BE2C (cell line): ENCODE measurements at places on chromosomes 13 and 19.
A peak's percentile ranks its signal among the peaks of the same experiment; 100 is the strongest.

DNA sequence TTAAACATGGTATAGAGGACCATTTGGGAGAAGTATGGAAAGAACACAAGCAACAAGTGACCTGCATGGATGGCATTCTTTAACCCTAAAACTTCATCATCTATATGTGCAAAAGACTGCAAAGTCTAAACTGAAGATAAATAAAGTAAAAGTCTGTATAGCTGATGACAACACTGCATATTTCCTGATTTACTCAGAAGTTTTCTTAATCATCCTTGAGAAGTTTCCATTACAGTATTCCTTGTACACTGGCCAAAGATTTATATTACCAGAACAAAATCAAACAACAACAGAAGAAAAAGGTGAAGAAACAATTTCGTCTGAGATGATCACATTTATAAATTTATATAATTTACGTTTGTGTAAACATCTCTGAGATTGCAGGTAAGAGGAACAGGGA, 805.7 kb downstream of the PCDH9 start:
- no peak for DNase-seq

GRCh38 chr19:10231612-10232228, 589 bp upstream of the S1PR2 start:
- no peak for DNase-seq

- DNase-seq, result no peak
These were observed 34.0 kb downstream of the SERPINE3 start for GRCh38 chr13:51373451-51373850.

GRCh38 chr13:26460648-26461047, 96.8 kb upstream of the WASF3 start:
- DNase-seq, result peak; percentile 48

DNA sequence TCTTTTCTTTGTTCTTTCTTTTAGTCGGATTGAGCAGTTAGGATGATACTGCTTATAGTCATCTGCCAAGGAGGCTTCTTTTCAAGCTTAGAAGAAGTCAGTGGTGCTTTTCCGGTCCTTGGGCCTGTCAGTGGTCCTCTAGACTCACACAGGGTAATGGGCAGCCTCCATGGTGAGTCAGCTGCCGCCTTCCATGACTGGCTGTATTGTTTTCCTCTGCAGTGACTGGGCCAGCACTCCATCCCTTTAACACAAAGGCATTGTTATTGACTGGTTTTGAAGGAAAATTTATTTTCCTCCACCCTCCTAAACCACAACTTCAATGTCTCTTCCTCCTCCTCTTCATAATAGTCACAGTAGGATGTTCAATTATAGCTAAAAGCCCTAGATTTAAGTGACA, 47.1 kb upstream of the CNMD start:
- DNase-seq, result no peak

DNA sequence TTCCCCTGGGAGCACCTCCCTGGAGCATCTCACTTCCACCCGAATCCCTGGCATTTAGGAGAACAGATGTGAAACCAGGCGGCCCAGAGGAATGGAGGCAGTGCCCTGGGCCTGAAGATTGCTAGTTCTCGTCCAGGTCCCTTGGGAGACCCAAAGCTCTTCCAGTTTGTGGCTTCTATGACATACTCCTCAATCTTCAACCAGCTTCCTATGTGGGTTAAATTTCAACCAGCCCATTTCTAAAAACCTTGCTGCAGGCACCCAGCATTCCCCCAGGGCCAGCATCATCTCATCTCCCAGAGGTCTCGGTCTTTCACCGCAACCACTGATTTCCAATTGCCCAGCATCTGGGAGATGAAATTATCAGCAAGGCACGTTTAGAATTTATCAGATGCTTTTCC, 46.0 kb upstream of the STK24 start:
- DNase-seq, result peak; percentile 78

DNA sequence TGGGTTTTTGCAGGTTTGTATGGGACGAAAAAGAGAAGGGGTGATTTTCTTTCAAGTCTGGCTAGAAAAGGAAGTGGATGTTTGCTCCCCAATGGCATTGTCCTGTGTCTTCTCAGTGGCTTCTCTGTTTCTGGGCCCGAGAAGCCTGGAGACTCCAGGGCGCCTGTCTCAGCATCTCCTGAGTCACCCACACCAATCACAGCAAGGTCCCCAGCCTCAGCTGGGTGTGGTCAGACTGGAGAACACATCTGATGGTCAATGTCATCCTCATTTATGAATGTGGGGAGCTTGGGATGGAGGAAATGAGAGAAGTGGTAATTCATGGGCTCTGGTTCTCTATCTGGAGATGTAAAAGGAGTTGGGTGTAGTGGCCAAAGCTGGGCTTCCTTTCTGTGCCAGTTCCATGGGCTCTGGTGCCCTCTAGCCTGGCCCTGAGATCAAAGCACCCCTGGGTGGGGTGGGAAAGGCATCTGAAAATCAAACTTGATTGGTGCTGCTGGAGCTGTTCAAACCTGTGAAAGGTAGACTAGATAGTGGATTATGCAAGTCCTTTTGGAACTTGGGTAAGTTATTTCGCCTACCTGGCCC, 13.4 kb downstream of the RASL11A start:
- no peak for DNase-seq

DNA sequence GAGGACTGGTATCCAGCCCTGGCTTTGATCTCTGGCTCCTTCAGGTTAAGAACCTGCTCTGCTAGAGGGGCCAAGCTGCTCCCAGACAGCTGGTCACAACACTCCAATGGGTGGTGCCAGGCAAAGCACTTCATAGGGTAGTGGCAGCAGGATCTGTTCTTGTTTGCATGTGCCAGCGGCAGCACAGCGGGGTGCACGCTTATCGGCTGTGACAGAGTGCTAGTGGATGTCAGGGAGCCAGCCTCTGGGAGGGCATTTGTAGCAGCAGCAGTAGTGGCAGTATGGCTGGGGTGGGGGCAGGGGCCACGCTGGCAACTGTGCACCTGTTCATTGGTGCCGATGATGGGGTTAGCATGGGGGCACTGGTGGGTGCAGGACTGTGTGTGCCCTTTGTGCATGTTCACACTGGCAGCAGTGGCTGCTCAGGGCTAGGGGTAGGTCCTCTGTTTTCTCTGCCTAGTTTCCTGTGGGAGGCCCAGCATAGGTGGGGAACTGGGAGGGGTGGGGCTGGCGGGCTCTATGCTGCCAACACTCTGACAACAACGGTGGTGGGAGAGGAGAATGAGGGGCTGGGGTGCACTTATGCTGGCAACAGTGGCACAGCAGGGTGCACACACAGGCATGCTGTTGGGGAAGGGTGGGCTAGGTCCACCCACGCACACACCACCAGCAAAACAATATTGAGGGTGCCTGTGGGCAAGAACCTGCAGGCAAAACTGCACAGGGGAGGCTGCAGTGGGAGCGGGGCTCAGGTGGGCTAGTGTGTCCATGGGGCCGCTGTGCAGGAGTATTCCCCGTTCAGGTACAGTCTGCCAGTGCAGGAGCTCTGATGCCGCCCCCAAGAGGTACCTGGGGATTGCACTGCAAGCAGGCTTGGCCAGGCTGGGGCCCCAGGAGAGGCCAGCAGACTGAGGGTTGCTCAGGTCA, 19.3 kb downstream of the AP1M1 start:
- DNase-seq, result no peak

GRCh38 chr13:106882246-106882645, 314.3 kb upstream of the ARGLU1 start:
- no peak for DNase-seq

DNA sequence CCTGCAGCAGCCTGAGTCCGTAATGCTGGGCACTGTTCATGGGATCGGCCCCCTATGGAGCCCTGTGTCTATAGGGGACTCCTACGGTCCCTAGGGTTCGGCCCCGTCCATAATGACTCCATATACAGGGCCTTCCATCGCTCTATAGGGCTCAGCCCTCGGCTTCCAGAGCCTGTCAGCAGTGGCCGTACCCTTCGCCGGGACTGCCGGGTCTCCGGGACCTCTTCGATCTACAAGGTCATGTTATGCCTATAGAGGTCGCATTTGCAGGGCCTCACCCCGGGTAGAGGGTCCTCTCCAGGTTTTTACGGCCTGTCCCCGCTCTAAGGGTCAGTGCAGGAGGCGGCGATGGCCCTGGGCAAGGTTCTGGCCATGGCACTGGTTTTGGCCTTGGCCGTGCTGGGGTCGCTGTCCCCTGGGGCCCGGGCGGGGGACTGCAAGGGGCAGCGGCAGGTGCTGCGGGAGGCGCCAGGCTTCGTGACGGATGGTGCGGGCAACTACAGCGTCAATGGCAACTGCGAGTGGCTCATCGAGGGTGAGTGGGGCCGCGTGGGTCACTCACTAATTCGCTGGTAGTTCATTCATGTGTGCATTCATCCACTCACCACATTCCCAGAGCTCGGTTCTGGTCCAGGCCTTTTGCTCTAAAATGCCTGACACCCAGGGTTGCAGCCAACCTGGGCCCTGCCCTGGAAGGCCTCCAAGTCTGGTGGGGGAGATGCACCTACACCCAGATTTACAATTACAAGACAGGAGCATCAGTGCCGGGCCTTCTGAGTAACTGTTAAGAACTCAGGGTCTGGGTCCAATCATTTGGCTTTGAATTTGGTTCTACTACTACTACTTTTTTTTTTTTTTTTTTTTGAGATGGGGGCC, 699 bp downstream of the MEGF8 start:
- DNase-seq, result no peak

DNA sequence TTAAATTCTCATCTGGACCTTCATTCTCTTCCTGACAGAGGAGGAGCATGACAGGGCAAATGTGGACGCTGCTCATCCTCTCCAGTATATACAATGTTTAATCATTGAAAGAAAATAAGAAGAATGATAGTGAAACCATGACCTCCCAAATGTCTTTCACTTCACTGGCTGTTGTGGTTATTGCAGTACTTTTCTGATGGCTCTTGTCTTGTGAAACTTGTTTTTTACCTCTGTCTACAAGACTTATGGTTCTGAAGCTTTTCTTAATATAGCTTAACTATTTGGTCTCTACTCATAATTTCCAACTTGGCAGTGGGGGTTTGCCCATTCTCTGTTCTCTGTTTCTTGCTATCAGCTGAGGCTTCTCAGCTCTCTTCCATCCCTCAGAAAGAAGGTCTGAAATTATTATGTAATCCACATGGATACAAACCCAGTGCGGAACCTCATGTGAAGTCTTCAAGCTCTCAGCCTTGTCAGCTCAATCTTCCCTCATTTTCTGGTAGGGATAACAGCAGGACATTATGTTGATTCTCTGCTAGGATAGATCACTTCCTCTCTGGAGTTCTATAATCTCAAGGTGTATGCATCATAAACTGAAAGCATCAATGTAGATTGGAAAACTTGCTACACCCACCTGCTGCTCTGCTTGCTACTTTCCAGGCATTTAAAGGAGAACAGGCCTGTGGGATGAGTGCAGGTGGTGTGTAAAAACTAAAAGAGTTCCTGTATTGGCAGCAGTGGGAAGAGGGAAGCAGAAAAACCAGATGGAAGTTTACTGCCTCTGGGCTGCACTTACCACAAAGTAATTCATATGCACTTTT, 250.3 kb upstream of the HTR2A start:
- DNase-seq, result peak; percentile 42

DNA sequence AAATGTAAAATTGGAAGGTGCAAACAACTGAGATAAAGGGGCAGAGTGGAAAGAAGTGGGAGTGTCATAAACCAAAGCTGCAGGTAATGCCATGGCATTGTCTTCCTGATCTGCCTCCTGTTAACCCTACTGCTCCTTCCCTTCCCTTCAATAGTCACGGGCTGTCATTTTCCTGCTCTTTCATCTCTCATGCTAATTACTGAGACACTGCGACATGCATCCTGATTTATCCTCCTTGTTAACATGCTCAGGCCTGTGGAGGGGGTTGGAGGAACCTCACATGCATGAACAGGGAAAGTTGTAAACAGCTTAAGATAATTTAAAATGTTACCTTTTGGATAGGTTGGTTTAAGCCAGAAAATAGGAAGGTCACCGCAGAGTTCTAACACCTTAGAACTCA, 27.2 kb downstream of the CNMD start:
- no peak for DNase-seq

GRCh38 chr13:29943686-29944085, 93.3 kb upstream of the UBL3 start:
- no peak for DNase-seq

GRCh38 chr19:6234527-6234926, 45.2 kb downstream of the MLLT1 start:
- no peak for DNase-seq

- no peak for DNase-seq
These were observed 50.3 kb downstream of the GSX1 start for GRCh38 chr13:27842571-27842970.

- no peak for DNase-seq
These were observed 28.6 kb downstream of the RFXAP start for GRCh38 chr13:36847606-36848005.

DNA sequence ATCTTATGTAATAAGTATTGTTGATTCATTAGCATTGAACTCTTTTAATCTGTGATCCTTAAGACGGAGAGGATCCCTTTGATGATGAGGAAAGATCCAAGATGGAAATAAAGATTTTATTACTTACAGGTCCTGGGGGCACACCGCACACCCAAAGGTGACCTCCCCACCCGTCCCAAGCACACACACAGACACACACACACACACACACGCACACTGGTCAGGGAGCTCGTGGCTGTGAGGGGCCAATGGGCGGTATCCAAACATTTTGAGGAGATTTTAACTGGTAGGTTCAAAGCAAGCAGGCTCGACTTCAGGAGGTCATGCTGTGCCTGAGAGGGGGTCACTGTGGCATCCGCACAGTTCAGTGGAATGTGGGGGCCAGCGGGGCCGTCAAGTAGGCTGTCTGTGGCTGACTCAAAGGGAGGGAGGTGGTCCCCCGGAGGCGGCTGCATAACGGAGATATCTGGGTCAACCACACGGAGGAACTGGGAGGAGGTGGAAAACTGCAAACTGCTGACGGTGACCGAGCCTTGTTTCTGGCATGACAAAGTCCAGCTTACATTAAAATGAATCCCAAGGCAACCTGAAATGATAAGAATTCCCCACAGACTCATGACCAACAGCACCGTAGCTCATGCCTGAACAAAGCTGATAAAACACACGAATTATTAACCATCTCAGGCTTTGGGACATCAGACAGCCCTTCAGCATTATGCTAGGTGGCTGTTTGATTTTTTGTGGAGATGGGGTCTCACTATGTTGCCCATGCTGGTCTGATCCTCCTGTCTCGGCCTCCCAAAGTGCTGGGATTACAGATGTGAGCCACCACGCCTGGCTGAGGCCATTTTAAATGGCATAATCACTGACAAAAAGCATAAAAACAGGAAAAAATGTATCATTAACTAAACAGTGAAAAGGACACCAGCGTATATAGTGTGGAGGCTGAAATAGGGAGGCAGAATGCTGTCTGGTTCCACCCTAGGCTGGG, 20.9 kb upstream of the SIGLEC11 start:
- DNase-seq, result no peak

DNA sequence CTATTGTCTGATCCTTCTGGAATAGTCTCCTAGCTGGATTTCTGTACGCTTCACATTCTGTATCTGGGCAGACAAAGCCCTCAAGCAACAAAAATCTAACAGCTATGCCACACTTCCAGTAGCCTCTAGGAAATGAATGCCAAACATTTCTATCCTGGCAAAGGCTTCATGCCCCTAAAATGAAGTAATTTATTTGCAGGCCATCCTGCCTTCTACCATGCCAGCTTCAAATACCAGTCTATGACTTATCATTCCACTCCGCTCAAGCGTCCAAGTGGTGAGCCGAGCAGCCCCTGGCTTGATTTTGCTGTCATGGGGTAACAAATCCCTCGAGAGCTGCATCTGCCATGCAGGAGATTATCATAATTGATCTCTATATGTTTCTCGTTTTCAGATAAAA, 86.9 kb downstream of the LHFPL6 start:
- DNase-seq, result no peak
